Hematopoietic multipotent progenitor cell treated with erythropoietin and hydrocortisone succinate and interleukin-3 and kit ligand, for 6 days (in vitro differentiated cells): ENCODE measurements at places on chromosomes 16 and 17.

DNA sequence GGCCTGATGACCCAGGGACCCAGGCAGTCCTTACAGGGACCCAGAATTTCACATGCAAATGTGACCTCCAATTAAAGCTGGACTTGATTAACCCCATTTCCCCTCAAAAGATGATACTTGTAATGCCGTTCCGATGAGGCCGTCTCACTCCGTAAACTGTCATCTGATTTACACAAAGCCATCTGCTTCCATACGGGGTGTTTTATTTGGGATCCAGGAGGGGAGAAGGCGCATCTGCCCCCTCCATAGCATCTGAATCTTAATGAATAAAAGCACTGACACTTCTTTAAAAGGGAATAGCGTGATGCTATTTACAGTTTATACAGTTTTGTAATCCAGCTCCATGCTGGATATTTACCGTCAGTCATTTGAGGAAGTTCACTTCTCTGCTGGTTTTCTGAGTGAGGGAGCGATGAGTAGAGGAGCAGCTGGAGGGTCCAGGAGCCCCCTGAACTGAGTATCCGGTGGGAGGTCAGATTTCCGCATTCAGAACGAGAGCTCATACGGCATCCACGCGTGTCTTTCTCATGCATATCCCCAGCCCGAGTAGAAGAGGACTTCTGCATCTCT is 452.7 kb downstream of the WWOX start:
- DNase-seq = no peak

DNA sequence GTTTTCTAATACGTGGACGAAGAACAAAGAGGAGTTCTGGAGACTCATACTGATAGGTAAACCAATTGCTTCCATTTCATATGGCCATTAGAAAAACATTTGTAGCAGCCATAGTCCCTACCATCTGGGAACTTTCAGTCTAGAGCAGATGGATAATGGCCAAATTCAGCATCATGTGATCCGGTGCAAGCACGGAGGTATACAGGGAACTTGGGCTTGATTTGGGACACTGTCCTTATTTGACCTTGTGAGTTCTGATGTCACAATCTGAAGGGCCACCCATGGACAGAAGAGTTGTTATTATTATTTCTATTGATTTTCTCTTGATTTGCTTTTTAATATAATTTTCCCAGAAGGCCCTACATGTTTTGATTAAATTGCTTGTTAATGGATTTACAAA is 154.6 kb upstream of the ZNF267 start:
- DNase-seq = no peak

DNA sequence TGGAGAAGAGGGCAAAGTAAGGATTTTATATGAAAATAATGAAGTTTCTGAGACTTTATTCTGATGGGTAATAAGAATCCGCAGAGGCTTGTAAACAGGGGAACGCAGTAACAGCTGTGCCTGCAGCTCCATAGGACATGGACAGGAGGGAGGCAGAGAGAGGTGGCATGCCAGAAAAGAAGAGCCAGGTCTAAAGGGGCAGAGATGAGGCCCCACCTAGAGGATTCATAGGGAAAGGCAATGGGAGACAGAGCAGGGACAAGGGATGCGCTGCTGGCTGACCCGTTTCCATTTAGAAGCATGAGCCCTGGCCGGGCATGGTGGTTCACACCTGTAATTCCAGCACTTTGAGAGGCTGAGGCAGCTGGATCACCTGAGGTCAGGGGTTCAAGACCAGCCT is 340.3 kb upstream of the CDH5 start:
- DNase-seq = no peak

DNA sequence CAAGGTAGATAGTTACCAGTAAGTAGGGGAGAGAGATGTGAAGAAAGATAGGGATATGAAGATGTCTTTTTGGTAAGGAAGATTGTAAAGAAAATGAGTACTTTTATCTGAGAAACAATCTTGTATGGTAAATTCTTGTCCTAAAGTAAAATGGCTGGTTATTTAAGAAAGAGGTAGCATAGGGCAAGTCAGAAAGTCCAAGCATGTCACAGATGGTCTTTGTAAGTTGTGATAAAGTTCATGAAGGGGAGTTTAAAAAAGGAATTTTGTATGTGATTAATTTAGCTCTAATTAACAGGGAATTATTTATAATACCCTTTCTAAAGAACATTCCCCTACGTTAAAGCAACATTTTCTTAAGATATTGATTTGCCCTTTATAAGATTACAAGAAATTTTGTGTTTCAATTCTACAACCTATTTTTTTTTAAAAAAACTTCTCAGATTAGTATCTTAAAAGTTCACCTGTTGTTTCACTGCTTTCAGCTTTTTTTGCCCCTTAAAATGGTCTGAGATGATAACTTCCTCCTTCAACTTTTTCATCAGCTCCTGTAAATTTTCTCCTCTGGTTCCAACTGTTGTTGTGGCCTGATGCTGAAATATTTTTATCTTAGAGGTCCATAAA is 16.2 kb upstream of the CPHXL start:
- peak; percentile 22 for DNase-seq

- DNase-seq = no peak
Observed at GRCh38 chr17:45904866-45905265, 10.5 kb downstream of the MAPT start.

- no peak for DNase-seq
Observed at GRCh38 chr17:4599505-4600281, 15.4 kb downstream of the SMTNL2 start.

GRCh38 chr17:57760046-57760445 is 14.9 kb upstream of the CCDC182 start:
- no peak for DNase-seq

GRCh38 chr16:17451843-17452242 is 18.9 kb downstream of the XYLT1 start:
- peak; percentile 67 for DNase-seq

- no peak for DNase-seq
Observed at GRCh38 chr17:28747051-28747691, 3.4 kb downstream of the TRAF4 start.

- no peak for DNase-seq
Observed at GRCh38 chr16:10919003-10919351, 23.3 kb downstream of the DEXI start.

DNA sequence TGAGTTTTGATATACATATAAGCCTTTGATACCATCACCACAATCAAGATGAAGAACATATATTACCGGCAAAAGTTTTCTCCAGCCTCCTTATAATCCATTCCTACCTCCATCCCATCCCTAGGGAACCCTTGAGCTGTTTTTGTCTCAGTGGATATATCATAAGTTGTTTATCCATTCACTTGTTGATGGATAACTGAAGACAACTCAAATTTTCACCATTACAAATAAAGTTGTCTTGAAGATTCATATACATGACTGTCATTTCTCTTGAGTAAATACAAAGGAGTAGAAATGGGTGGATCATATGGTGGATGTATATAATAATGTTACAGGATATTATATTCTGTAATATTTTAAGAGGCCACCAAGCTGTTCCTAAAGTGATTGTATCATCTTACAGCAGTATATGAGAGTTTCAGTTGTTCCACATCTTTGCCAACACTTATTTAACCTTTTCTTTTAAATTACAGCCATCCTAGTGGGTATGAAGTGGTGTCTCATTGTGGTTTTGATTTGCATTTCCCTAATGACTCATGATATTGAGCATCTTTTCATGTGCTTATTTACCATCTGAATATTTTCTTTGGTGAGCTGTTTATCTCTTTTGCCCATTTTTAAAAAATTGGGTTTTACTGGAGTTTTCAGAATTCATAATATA is 17.4 kb downstream of the NF1 start:
- DNase-seq = no peak

GRCh38 chr17:5838661-5839300 is 231.4 kb upstream of the WSCD1 start:
- no peak for DNase-seq

DNA sequence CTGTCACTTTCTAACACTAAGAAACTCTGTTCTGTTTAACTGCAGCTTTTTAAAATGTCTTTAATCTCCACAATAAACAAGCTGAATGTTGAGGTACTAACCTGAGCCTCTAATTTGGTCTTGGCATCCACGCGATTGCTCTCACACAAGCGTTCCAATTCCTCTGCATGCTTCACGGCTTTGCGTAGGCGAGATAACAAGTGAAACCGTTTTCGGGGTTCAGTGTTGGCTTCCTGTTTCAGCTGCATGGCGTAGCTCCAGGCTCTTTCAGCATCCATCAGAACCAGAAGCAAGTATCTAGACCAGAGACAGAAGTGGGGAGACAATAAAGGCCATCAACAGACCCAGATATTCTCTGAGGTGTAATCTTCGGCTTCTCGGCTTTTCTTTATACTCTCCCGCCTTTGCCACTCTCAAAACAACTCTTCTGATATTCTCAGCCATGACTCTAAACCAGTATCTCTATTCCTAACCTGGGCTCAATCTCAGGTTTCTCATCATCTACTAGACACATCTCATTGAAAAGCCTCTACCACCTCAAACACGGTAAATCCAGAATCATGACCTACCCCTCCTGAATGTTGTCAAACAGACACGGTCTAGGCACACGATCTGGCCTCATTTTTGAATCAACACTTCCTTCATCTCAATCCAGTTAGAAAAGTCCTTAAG is 8.3 kb downstream of the SRP68 start:
- DNase-seq = no peak

DNA sequence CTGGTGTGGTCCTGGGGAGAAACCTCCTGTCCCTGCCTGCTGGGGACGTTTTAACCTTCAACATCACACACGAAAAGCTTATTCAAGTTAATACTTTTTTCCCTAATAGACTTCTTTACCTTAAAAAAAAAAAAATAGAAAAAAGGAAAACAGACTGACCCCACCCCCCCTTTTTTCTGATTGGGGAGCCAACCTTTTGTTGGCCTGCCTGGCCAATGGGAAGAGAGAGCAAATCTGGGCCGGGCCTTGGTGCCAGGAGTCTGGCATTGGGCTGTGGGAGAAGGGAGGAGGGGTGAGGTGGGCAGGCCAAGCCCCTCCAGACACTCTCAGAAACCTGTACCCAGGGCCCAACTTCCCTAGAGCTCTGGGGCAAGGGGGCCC is 3.0 kb downstream of the CBX8 start:
- DNase-seq = no peak

DNA sequence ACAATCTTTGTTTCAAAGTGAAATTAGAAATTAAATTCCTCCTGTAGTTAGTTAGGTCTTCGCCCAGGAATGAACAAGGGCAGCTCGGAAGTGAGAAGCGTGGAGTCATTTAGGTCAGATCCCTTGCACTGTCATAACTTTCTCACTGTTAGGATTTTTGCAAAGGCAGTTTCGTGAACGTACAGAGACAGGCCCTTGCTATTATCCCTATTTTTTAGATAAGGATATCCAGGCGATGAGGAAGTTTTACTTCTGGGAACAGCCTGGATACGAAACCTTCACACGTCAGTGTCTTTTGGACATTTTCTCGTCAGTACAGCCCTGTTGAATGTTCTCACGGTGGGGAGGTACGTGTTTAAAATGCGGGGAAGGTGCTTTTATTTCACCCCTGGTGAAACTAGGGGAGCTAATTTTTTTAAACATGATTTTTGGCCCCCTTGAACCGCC is 318 bp upstream of the RBL2 start:
- no peak for DNase-seq

DNA sequence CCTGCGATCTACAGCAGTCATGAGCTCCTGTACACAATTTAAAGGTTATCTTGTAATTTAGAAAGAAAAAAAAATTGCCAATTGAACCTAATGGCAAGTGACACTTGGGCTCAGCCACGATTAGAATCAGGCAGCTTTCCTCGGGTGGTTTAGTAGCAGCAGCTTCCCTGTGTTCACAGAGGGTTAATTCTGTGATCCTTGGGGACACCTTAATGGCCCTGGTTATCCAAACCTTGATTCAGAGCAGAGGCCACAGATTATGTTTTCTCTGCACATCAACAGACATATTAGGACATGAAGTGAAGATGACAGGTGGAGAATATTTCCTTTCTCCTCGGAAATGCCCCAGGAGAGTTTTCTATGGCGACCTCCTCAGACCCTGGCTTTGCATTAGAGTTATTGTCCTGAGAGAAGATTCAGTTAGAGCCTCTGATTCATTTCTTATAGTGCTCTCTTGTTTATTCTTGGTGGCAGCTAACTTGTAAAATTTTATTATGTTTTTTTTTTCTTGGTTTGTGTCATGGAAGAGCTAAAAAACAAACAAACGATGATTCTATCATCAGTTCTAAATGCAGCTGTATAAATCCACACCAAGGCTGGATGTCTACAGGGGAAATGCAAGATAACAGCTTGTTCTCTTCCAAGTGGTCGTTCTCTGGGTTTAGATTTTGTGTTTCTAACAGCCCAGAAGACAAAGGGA is 351.2 kb upstream of the DYNLRB2 start:
- DNase-seq = no peak

- peak; percentile 26 for DNase-seq
Observed at GRCh38 chr17:47099451-47099986, 89.6 kb downstream of the CDC27 start.
